ENCODE measurements at places on chromosomes 7 and 10. TPM values are rescaled to one million over a fixed set of nuclear protein-coding genes. Genes with fewer than 3 reads are reported as not detected.

Gene ANXA8
- total RNA-seq: not detected

Gene BEND7
- total RNA-seq: 7.1 TPM

Gene CNPY1
- total RNA-seq: not detected

Gene NUTM2B
- total RNA-seq: 0.44 TPM

Gene SLC13A1
- not detected for total RNA-seq

Gene RAMP3
- total RNA-seq: 51.2 TPM

Gene SUV39H2
- total RNA-seq: 7.6 TPM

Gene AGAP9
- 0.79 TPM for total RNA-seq

Gene NPTX2
- total RNA-seq: 0.60 TPM

Gene NUTM2D
- 0.44 TPM for total RNA-seq

Gene TES
- 78.0 TPM for total RNA-seq

Gene FZD8
- 24.6 TPM for total RNA-seq

Gene SAP25
- total RNA-seq: not detected

Gene CALHM1
- not detected for total RNA-seq

Gene RBP4
- not detected for total RNA-seq

Gene LEP
- not detected for total RNA-seq

Gene POLR2J
- 32.5 TPM for total RNA-seq

Gene CD36
- 157 TPM for total RNA-seq
